Colonic mucosa (tissue), 4 donors: ENCODE measurements at places on chromosomes 7 and 10. TPM values are rescaled to one million over a fixed set of nuclear protein-coding genes. Genes with fewer than 3 reads are reported as not detected.
A peak's percentile ranks its signal among the peaks of the same experiment; 100 is the strongest.

DNA sequence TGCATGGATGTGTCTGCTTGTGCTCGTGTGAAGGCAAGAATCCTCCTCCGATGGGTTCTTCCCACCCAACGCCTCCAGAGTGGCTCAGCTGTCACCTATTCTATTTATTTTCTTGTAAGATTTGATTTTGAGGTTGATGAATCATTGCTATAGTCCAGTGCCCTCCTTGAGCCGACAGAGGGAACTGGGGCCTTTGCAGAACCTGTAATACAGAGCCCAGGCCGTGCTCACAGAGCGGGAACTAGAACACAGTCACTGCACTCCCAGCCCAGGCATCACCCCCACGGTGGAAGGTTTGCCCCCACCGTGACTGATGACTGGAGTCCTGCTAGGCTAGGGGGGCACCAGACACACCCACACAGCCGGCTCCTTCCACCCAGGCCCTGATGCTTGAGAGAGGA is 2.0 kb downstream of the RARRES2 start:
- no peak for DNase-seq

Gene CYP3A5
- 52.6 TPM for total RNA-seq

- no peak for DNase-seq
These were observed 809.5 kb upstream of the CELF2 start for GRCh38 chr10:10208196-10208595.

GRCh38 chr10:15842556-15843169 is 17.6 kb downstream of the MINDY3 start:
- DNase-seq, result no peak

Gene ANXA8
- not detected for total RNA-seq

DNA sequence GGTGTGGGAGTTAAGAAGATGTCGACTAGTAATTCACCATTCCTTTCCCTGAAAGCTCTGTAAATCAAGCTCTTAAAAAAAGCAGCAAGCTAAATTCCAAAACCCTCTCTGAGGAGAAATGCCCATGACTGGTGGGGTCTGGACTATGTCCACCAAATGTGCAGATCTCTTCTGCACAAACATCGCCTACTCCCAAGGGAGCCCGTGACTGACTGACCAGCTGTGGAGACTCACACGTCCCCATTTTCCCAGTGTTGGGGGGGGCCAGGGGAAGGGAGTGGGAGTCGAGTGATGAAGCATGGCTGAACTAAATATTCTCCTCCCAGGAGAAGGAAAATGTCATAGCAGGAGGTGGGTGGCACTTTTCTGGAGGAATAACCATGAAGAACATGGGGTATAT is 164.1 kb upstream of the HPS1 start:
- no peak for DNase-seq

GRCh38 chr10:81479316-81479715 is 395.7 kb upstream of the NRG3 start:
- no peak for DNase-seq

GRCh38 chr7:18278316-18278715 is 217.2 kb upstream of the HDAC9 start:
- DNase-seq, result no peak

GRCh38 chr7:142709921-142710320 is 39.4 kb upstream of the PRSS1 start:
- no peak for DNase-seq

DNA sequence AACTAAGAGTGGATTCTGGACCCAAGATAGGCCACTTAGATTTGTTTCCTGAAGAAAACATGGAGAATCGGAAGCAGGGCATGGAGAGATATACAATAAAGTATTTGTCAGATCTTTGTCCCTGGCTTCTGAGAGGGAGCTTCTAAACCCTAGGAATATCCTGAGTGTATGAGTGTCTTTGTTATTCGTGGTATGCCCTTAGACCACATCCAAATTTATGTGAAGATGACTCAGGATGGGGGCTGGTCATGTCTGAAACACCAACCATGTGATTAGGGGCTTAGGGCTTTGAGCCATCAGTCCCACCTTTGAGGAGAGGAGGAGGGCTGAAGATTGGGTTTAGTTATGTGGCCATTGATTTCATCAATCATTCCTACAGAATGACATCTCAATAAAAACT is 69.7 kb upstream of the PLPP4 start:
- DNase-seq, result no peak

- DNase-seq, result no peak
These were observed 28.6 kb downstream of the PON3 start for GRCh38 chr7:95367606-95368005.

DNA sequence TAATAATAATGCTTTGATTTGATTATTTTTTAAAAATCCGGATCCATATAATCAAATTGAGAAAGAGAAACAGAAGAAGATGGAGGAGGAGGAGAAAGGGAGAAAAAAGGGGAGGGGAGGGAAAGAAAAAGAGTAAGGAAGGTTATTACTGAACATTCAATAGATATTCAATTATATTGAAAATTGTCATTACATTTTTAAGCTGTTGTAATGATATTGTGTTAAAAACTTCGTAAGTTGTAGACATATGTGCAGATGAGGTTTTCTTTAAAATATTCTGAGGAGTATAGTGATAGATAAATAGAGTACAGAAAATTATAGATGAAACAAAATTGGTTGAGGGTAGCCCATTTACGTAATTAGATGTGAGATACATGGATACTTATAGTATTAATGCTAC is 933.0 kb upstream of the PHF14 start:
- DNase-seq, result no peak

- DNase-seq, result no peak
These were observed 152.5 kb downstream of the PIP4K2A start for GRCh38 chr10:22561909-22562308.

Gene SH2D4B
- not detected for total RNA-seq

Gene TRIM56
- 33.7 TPM for total RNA-seq

DNA sequence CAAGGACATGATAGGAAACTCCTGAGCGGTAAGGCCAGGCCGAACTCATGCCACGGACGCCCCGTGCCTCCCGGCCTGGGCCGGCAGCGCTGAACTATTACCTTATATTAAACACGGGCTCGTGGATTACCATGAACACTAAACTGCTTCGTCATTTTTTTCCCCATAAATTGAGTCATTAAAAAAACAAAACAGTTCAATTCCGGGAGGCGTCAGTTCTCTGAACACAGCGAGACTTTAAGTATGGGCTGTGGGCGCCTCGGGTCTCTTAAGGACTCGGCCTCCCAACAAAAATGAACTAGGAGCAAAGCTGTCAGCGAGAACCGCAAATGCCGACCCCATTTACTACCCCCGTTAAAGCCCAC is 519 bp downstream of the PITRM1 start:
- DNase-seq, result peak; percentile 31

GRCh38 chr10:21518149-21518640 is 7.3 kb downstream of the SKIDA1 start:
- no peak for DNase-seq

- no peak for DNase-seq
These were observed 68.9 kb downstream of the ADARB2 start for GRCh38 chr10:1668399-1668798.

GRCh38 chr7:33986951-33987947 is 81.9 kb downstream of the BMPER start:
- no peak for DNase-seq

- DNase-seq, result no peak
These were observed 174.4 kb upstream of the PHYHIPL start for GRCh38 chr10:59002011-59002410.

Gene ITPRID1
- 0.91 TPM for total RNA-seq

Gene FAM204A
- total RNA-seq, result 53.4 TPM

Gene HTR5A
- total RNA-seq, result not detected

Gene TAS2R41
- total RNA-seq, result not detected

GRCh38 chr10:3426190-3426845 is 253.7 kb upstream of the PITRM1 start:
- peak; percentile 64 for DNase-seq

GRCh38 chr10:107924458-107924857 is 760.0 kb upstream of the SORCS1 start:
- no peak for DNase-seq

Gene TYW1B
- 1.9 TPM for total RNA-seq

GRCh38 chr10:52617346-52617745 is 155.2 kb downstream of the MBL2 start:
- no peak for DNase-seq

Gene CFAP70
- total RNA-seq, result 0.72 TPM

DNA sequence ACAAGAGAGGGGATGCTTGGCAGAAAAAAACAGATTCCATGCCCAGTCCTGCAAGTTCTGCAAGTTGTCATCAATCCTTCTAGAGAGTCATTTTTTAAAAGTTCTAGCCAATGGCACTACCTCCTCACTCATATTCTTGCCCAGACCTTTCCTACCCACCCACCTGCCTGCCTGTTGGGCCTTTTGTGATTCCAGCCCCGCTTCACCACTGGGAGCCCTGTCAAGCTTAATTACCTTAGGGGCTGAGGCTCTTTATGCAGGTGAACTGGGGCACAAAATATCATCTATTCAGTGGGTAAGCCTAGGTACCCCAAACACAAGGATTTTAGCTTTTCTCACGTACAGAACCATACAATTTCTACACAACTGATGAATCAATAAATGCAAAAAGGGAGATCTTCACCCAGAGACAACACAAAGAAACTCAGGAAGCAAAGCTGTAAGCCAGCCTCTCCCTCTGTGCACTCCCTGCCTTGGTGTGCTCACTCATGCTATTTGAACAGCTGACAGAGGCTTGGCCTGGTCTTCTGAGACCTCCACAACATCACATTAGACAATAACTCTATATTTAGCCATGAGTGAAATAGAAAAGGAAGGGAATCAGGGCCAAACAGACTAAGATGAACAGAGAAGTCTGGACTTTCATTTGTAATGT is 222.6 kb downstream of the HTR7 start:
- DNase-seq, result no peak

- DNase-seq, result no peak
These were observed 32.2 kb downstream of the SLC16A12 start for GRCh38 chr10:89503151-89503550.
